Activated T-helper 17 cell treated with anti-CD3 and anti-CD28 coated beads, Interleukin-2, amount 50 U/mL, for 72 hours (primary cell): ENCODE measurements at places on chromosomes 6 and 20. TPM values are rescaled to one million over a fixed set of nuclear protein-coding genes. Genes with fewer than 3 reads are reported as not detected.

CENPQ gene
- total RNA-seq = 19.0 TPM

BPIFB1 gene
- total RNA-seq = not detected

SLC22A16 gene
- not detected for total RNA-seq

REM1 gene
- total RNA-seq = not detected

ISM1 gene
- 0.09 TPM for total RNA-seq
